Progenitor cell of endocrine pancreas (in vitro differentiated cells): ENCODE measurements at places on chromosomes 4 and X.

- DNase-seq = no peak
These were observed 77.1 kb upstream of the UCP1 start for GRCh38 chr4:140645614-140646412.

DNA sequence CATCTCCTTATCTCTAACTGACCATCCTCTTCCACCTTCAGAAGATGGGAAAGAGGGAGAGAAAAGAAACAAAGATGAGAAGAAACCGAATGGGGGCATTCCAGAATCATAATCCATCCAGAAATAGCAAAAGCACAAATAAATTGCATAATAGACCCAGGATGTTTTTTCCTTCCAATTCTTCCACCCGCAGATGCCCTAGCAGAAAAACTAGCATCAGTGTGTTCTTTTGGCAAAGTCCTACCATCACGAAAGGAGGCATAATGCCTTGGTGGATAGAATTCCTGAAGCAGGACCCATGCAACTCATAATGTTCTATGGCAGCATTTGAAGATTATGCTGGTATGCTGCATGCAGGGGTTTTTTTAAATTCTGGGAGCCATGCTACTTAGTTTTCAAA, 279.2 kb downstream of the PPP3CA start:
- no peak for DNase-seq

DNA sequence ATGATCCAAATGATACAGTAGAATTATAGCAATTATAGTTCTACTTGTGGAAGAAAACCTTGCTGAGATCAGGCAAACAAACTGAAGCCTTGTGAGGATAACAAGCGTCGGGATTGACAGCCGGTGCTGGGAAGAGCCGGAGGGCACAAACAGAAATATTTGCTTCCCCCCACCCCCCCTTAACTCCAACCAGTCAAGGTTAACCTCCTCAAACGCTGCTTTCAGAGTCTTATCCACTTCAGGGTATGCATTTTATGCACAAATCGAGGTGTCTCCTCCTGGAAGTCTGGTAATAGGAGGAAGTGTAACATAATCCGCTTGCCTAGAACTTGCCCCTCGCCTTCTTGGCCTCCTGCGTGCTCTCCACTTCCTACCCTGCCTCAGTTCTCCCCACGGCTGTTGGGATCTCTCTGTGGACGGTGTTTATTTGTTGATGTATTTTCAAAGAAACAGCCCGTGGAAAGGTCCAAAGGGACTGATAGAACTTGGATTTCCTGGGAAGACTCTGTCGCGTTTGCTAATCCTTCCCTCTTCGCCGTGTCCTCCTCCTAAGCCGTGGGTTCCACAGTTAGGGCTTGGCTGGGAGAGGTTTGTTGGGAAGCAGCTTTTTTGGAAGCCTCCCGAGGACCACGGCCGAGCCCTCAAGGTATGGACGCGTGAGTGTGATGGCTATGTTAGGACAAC, 4.1 kb upstream of the ARX start:
- no peak for DNase-seq

DNA sequence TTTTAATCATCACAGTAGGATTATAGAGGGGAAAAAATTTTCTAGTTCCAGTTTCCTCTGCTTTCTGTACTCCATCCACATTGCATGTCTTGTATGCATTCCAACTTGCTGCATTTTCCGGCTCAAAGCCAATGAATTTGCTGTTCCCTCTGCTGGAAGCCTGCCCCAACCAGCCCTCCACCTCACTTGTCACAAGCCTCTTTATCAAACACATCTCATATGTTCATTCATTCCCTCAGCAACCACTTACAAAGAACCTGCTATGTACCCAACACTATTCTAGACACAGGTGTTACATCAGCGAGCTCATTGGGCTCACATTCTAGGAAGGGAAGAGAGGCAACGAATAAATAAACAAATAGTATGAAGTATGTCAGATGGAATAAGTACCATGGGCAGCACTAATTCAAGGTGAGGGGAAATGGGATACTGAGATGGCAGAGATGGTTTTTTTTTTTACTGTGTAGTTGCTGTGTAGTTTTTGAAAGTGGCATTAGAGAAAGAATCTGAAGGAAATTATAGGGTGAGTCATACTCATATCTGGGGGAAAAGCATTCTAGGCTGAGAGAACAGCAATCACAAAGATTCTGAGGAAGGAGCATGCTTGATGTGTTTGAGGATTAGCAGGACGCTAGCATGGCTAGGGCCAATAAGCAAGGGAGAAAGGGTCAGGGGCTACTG, 332.5 kb downstream of the PDGFC start:
- no peak for DNase-seq

DNA sequence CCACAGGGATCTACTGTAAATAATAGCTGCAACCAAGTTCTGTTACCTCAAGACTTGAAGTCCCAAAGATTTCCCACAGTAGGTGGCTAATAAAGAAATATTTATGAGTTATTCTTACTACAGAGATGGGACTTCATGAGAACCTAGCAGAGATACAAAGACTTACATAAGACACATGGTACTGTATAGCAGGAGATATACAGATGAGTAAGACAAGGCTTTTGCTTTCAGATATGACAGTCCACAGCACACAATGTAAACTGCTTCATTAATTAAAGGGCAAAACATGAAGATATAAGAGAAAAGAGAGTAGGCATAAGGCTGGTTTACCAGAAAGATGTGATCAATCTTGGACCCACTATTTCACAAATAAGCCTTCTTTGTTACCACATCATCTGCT, 6.6 kb downstream of the ANKRD17 start:
- no peak for DNase-seq

DNA sequence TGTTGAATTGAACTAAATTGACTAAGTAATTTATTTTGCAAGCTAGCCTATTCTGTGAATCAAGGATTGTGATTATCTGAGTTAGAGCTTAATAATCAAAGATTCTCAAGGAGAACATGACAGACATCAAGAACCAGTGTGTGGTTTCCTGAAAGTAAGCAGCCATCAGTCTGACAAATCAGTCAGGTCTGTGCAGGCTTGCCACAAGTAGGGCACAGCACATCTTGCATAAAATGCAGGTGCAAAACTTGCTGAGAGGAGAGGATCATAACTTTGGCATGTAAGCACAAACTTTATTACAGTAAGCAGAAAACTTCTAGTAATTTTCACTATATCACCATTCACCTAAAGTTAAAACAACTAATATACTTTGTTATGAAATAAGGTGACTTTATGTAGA, 22.5 kb downstream of the FAM241A start:
- no peak for DNase-seq

DNA sequence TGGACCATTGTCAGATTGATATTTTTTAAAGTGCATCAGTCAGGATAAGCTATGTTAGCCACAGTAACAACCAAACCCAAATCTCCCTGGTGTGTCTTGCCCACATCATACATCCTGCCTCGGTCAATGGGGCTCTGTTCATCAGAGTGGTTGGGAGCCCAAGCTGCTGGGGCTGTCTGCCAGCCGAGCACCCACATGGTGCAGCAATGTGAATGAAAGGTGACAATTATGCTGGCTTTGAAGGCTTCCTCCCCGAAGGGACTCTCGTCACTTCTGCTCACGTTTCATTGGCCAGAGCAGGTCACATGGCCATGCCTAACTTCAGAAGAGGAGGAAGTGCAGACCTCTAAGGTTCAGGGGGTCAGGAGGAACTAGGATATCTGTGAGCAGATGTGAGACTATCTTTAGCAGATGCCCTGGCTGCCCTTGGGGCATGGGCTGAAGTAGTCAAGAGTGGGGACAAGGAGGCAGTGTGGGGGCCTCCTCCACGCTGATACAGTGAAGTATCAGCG, 1.3 kb upstream of the JAKMIP1 start:
- no peak for DNase-seq

GRCh38 chr4:104596189-104596588, 101.5 kb upstream of the CXXC4 start:
- no peak for DNase-seq

- DNase-seq = no peak
These were observed 21.3 kb upstream of the CTSO start for GRCh38 chr4:155974996-155975395.

DNA sequence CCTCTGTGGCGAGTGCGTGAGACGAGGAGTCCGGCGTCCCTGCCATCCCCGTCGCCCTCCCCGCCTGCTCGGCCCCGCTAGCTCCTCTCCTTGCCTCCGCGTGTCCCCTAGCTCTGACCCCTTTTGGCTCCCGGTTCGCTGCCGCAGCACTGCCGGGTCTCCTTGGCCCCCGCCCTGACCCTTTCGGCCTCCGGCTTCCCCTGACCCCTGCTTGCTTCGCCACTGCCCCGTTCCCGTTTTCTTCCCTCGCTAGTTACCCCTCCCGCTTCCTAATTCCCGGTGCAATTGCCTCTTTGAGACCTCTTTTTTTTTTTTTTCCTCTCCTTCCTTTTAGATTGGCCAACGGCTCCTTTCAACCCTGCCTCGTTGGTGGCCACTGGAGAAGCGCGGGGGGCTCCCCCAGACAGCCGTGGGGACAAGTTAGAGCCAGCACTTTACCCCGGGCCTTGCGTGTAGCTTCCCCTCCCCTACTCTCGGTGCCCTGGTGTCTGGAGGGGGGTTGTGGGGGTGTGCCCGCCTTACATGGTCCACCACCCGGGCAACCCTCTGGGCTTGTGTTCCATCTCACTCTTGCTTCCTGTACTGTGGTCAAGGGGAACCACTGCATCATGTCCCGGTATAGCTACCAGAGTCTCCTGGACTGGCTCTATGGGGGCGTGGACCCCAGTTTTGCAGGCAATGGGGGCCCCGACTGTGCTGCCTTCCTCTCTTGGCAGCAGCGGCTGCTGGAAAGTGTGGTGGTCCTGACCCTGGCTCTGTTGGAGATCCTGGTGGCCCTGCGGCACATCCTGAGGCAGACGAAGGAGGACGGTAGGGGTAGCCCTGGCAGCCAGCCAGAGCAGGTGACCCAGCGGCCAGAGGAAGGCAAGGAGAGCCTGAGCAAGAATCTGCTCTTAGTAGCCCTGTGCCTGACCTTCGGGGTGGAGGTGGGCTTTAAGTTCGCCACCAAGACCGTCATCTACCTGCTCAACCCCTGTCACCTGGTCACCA, 548 bp downstream of the TMEM164 start:
- peak; percentile 8 for DNase-seq

GRCh38 chr4:81180916-81181315, 34.1 kb downstream of the PRKG2 start:
- DNase-seq = no peak

- no peak for DNase-seq
These were observed 9.7 kb downstream of the SMIM20 start for GRCh38 chr4:25923745-25924144.

GRCh38 chrX:13471269-13471668, 98.1 kb upstream of the EGFL6 start:
- no peak for DNase-seq

DNA sequence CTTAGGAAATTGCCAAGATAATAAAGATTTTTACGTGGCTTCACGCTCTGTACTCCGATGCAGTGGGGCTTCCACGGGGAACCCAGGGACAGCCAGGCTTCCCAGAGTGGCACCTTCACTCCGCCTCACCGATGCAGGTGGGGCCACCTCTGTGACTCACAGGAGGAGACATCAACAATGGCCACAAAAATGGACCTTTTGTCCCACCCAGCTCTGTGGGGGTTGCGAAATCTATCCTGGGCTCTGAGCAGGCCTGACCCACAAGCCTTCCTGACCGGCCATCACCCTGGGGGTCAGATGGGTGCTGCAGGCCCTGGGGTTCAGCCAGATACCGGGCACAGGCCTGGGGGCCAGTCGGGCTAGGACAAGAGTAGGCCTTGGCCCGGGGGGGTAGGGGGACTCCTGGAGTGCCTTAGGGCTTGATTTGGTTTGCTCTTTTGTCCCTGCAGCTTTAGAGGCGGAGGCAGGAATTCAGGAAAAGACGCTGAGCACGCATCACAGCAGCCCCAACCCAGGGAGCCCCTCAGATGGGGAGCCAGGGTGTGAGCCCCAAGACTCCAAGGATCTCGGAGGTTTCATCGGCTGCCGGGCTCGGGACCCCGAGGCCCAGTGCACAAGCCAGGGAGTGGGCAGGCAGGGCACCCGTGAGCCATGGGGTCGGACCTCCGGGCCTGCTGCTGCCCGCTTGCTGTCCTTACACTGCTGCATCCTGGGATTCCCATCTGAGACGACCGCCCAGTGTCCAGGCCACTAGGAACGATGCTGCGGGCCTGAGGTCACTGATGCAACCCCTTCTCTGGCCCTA, 136.5 kb upstream of the NKX1-1 start:
- no peak for DNase-seq

GRCh38 chrX:31092970-31093638, 21.3 kb upstream of the FTHL17 start:
- no peak for DNase-seq

GRCh38 chr4:139607502-139608060, 51.6 kb upstream of the SETD7 start:
- no peak for DNase-seq

GRCh38 chr4:87525636-87526295, 3.4 kb downstream of the SPARCL1 start:
- no peak for DNase-seq

GRCh38 chrX:132532913-132533312, 44.1 kb upstream of the MBNL3 start:
- no peak for DNase-seq

DNA sequence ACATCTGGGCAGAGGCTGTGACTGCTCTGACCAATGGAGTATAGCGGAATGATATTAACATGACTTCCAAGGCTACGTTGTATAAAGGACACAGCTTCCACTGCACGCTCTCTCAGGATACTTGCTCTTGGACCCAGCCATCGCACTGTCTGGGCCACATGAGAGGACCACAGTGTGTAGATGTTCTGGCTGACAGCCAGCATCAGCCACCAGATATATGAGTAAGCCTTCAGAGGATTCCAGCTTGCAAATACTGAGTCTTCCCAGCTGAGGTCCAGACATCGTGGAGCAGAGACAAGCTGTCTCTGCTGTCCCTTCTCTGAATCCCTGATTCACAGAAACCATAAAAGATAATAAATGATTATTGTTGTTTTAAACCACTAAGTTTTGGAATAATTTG, 146.8 kb upstream of the USP9X start:
- no peak for DNase-seq

DNA sequence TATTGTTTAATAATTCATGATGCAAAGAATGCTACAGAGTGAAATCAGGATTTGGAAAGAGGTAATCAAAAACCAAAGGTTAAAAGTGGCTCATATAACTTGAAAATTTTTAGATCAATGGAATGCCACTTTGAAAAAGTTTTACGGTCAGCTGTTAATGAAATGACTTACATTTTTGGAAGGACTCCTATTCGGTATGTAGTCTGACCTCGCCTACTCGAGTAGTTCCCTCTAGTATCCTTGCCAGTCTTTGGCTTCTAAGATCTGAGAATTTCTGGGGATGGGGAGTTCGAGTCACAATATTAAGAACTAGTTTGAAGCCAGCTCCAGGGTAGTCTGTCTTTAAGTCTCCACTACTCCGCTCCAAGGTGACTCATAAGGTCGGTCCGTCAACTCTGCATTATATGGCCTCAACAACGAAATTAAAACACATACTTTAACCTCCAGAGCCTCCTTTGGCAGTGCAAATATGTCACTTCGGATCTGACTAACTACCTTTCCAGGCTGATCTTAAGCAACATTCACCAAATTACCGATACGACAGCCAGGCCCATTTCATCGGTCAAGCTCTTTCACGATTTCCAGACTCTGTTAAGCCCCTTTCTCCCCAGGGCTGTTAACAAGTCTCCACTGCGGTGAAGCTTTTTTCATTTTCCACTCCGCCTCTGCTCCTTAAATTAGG, 733 bp upstream of the NAA15 start:
- DNase-seq = no peak

- DNase-seq = no peak
These were observed 94.3 kb upstream of the PLAC1 start for GRCh38 chrX:134752558-134752957.

- DNase-seq = peak; percentile 39
These were observed 657 bp downstream of the TCEAL8 start for GRCh38 chrX:103254171-103254824.
